ENCODE measurements at places on chromosomes 6 and 20. TPM values are rescaled to one million over a fixed set of nuclear protein-coding genes. Genes with fewer than 3 reads are reported as not detected.

- DNase-seq: no peak
Measured at GRCh38 chr6:47109281-47109680, 67.1 kb upstream of the ADGRF1 start.

GRCh38 chr6:42378536-42378935 is 73.2 kb downstream of the TRERF1 start:
- no peak for DNase-seq

DNA sequence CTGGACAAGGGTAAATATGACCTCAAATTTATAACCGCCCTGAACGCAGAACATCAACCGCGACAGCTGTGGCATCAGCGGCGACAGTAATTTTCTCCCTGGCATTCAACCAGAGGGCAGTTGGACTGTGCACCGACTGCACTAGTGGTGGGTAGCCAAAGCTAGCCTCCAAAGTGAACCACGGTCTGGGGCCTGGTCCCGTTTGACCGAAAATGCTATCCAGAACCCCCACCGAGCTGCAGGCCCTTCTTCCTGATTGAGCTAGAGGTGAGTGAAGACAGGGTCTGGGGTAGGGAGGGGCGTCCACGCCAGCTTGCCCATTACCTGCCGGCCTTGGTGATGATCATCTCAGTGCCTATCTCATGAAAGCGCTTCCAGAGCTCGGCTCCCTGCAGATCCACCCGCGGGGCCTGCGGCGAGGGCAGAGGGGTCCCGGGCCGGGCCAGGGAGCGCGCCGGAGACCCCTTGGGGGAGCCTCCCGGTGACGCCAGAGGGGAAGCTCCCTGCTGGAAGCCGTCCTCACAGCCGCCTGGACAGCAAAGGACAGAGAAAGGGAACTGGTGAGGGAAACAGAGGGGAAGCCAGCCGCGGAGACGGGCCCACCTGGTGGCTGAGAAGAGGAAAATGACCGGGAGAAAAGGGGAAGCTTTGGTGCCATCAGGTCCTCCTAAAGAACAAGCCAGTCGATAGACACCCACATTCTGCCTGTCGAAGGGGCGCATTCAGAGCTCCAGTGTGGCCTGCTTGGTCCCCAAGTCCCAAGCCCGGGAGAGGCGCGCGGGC is 2.0 kb downstream of the TBX18 start:
- peak; percentile 45 for DNase-seq

- DNase-seq: no peak
Measured at GRCh38 chr6:45892696-45893245, 122.9 kb downstream of the CLIC5 start.

The PROKR2 gene
- not detected for total RNA-seq

The TMEM200A gene
- not detected for total RNA-seq

The ANKRD66 gene
- not detected for total RNA-seq

All from MG63 (cell line).